ENCODE measurements at places on chromosomes 2 and 18. TPM values are rescaled to one million over a fixed set of nuclear protein-coding genes. Genes with fewer than 3 reads are reported as not detected.

DNA sequence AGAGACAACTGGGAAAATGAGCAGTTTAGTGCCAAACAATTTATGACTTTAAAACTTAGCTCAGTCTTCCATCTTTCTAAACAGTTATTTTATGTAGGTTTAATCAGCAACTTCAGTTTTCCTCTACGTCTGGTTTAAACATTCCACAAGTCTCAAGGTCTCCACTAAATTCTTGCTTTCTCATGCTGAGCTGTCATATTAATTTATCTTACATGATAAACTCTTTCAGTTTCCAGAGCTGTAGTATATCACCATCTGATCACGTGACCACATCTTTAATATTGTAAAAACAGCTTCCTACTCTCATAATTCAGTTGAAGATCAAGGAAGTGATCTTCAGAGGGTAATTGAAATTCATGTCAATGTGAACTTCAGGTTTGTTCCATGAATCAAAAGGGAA, 158.6 kb downstream of the ZNF804A start:
- no peak overlapping the region for H3K4me3 ChIP-seq
- H3K27ac ChIP-seq, result no peak overlapping the region
- no peaks in the 10 kb centered on the region for H3K36me3 ChIP-seq

DNA sequence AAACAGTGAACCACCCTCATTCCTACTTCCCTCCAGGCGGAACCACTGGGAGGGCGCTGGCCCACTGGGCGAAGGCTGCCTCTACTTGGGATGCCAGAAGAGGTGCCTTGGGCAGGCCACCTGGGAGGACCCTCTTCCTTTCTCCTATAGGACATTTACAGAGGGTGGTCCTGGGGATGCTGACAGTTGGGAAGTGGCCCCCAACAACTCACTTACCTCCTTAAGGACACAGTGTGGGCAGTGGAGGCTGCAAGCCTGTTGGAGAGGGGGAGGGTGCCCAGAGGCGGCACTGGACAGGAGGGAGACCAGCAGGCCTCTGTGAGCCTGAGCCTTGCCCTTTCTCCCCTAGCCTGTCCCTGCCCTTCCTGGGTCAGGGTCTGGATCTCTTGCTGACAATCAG, 346.4 kb upstream of the HS6ST1 start:
- H3K27me3 ChIP-seq, result no peaks in the 10 kb centered on the region
- DNase-seq, result no peak
- H3K4me3 ChIP-seq, result no peak overlapping the region
- no peaks in the 10 kb centered on the region for H3K4me1 ChIP-seq
- H3K27ac ChIP-seq, result no peak overlapping the region
- no peaks in the 10 kb centered on the region for H3K36me3 ChIP-seq

- H3K27ac ChIP-seq, result no peak overlapping the region
- H3K27me3 ChIP-seq, result no peaks in the 10 kb centered on the region
- H3K36me3 ChIP-seq, result no peaks in the 10 kb centered on the region
- H3K4me3 ChIP-seq, result no peak overlapping the region
Measured at GRCh38 chr2:195022508-195022830, 634.6 kb upstream of the SLC39A10 start.

DNA sequence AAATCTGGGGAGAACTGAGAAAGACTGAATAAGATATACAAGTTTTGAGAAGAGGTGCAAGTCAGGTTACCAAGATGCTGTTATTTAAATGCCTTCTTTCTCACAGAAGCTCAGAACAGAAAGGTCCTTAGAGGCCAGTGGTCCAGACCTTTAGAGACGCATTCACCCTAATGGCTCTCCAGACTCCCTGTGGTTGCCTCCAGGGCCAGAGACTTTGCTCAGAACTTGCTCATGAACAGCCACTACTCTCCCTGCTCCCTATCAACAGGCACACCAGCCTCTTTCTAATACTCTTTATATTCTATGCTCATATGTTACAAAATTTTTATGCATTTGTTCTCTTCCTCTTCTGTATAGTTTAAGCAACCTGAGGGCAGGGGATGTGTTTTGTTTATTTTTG, 349.0 kb upstream of the TNP1 start:
- H3K27ac ChIP-seq, result no peak overlapping the region
- DNase-seq, result no peak
- H3K36me3 ChIP-seq, result no peaks in the 10 kb centered on the region
- H3K27me3 ChIP-seq, result no peaks in the 10 kb centered on the region
- H3K4me1 ChIP-seq, result no peaks in the 10 kb centered on the region

GRCh38 chr18:36501100-36501499, 203.6 kb downstream of the FHOD3 start:
- no peak overlapping the region for H3K4me3 ChIP-seq
- no peaks in the 10 kb centered on the region for H3K4me1 ChIP-seq
- no peaks in the 10 kb centered on the region for H3K27me3 ChIP-seq
- DNase-seq, result no peak
- H3K27ac ChIP-seq, result no peak overlapping the region

GRCh38 chr2:196229013-196229412, 57.6 kb upstream of the STK17B start:
- H3K36me3 ChIP-seq, result no peaks in the 10 kb centered on the region
- no peaks in the 10 kb centered on the region for H3K27me3 ChIP-seq
- no peak for DNase-seq
- no peak overlapping the region for H3K4me3 ChIP-seq

DNA sequence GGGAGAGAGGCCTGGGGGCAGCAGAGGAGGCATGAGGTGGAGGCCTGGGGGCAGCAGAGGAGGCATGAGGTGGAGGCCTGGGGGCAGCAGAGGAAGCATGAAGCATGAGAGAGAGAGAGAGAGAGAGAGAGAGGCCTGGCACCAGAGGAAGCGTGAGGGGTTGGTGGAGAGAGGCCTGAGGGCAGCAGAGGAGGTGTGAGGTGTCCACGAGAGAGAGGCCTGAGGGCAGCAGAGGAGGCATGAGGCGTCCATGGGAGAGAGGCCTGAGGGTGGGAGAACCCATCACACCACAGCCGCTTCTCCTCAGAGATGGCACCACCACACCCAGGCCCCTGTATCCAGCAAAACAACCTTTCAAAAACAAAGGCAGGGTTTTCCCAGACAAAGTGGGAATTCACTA, 55.7 kb upstream of the KCNG2 start:
- H3K27ac ChIP-seq, result no peak overlapping the region
- no peaks in the 10 kb centered on the region for H3K4me1 ChIP-seq
- no peaks in the 10 kb centered on the region for H3K27me3 ChIP-seq
- H3K36me3 ChIP-seq, result peaks cover 19% of the 10 kb centered on the region

DNA sequence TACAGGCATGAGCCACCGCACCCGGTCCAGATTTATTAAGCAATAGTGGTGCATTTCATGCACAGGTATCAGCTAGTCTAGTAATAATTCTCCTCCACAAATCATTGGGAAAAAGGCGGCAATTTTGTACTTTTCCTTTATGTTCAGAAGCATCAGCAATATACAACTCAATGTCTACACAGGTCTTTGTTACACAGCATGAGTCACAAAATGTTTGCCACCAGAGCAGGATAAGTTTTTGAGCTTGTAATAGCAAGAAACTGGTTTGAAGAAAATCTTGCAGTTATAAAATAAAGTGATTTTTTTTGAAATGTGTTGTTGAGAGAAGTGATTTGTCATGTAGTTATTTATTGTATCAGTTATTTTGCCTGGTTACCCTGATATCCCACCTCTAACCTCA, 4.8 kb upstream of the ITPRIPL1 start:
- H3K4me1 ChIP-seq, result peaks cover 19% of the 10 kb centered on the region
- H3K4me3 ChIP-seq, result no peak overlapping the region

DNA sequence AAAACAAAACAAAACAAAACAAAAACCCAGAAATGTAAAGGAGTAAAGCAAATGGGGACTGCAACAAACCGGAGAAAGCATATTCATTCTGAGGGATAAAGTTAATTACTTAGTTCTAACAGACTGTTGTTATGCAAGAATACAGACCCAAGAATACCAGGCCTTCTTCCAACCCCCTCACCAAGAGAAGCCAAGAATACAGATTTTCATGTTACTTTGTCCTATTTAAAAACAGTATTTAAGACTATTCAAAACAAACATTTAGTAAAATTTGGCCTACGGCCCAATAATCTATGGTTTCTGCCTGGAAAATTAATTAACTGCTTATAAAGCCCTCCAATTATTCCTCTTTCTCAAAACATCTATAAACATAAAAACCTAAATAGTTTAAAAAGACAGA, 91.4 kb downstream of the USP34 start:
- H3K27me3 ChIP-seq, result no peaks in the 10 kb centered on the region
- H3K27ac ChIP-seq, result no peak overlapping the region
- no peak for DNase-seq
- peaks cover 10% of the 10 kb centered on the region for H3K36me3 ChIP-seq
- H3K4me3 ChIP-seq, result no peak overlapping the region

DNA sequence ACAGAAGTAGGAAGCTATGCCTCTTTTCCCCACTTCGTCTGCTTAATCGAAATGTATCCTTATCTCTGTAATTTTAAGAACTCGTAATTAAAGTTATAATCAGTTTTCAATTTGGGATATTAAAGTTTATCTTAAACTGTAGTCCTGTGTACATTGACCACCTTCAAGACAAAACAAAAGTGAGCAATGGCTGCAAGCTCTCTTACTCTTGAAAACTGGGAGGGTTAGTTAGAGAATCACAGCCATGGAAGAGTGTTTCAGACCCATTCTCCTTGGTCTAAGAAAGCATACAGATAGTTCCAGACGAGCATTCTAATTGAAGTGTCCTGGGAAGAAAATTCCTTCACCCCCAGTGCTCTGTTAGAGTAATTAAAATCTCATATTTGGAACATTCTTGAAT, 2.0 kb downstream of the KCMF1 start:
- H3K36me3 ChIP-seq, result no peaks in the 10 kb centered on the region
- no peaks in the 10 kb centered on the region for H3K27me3 ChIP-seq
- peak overlapping the region; percentile 96 for H3K27ac ChIP-seq
- peak overlapping the region; percentile 74 for H3K4me3 ChIP-seq

- DNase-seq, result no peak
- peak overlapping the region; percentile 70 for H3K27ac ChIP-seq
- no peaks in the 10 kb centered on the region for H3K36me3 ChIP-seq
- H3K27me3 ChIP-seq, result no peaks in the 10 kb centered on the region
Measured at GRCh38 chr2:207896525-207897285, 127.0 kb upstream of the FZD5 start.

- peak overlapping the region; percentile 31 for H3K27ac ChIP-seq
- no peak for DNase-seq
- peak overlapping the region; percentile 16 for H3K4me3 ChIP-seq
- H3K36me3 ChIP-seq, result no peaks in the 10 kb centered on the region
- peaks cover 4% of the 10 kb centered on the region for H3K27me3 ChIP-seq
- H3K4me1 ChIP-seq, result peaks cover 19% of the 10 kb centered on the region
Measured at GRCh38 chr2:224038049-224038829, 847 bp downstream of the SERPINE2 start.

DNA sequence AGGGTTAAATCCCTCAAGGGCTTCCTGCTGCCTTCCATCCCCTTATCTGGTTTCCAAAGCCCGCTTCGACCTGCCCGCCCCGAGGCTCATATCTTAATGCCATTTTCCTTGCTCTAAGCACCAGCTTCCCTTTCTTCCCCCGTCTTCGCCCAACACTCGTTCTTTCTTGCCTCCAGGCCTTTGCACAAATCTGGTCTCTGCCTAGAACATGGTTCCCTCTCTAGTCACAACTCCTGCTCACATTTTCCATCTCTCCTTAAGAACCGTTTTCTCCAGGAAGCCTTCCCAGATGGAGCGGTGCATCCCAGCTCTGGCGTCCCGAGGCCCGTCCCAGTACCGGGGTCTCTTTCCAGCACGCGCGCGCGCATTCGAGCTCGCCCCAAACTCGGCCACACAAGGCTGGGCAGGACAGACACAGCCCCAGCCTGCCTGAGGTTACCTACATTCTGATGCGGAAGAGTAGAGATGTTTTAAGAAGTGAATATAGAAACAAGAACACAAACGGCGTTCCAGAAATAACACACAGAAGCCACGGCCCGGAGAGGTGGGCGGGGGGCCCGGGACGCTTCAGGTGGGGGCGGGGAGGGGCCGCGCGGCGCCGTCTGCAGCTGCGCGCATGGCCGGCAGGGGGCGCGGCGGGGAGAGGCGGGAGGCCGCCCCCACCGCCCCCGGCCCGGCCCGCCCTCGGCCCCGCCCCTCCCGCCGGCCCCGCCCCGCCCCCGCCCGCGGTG, at the start of gene DGKD:
Gene DGKD (plus strand): TSS at position 726 of the 731 bp plus-strand sequence. CDS start 25 bp downstream, outside the sequence.
- peak; percentile 76 for DNase-seq
- H3K27me3 ChIP-seq, result no peaks in the 10 kb centered on the region
- H3K36me3 ChIP-seq, result no peaks in the 10 kb centered on the region
- H3K27ac ChIP-seq, result peak within 1 kb of the TSS; percentile 74
- H3K4me1 ChIP-seq, result peaks cover 28% of the 10 kb centered on the region

GRCh38 chr2:98376301-98376910, 30.1 kb downstream of the CNGA3 start:
- H3K4me1 ChIP-seq, result peaks cover 10% of the 10 kb centered on the region
- H3K36me3 ChIP-seq, result no peaks in the 10 kb centered on the region
- no peak for DNase-seq
- H3K4me3 ChIP-seq, result no peak overlapping the region

Gene PROKR1
- 1.1 TPM for total RNA-seq

Gene TMEM200C
- 0.95 TPM for total RNA-seq

Gene CTAGE1
- total RNA-seq, result not detected

Gene SH2D6
- not detected for total RNA-seq

Gene G6PC2
- not detected for total RNA-seq

Data from sigmoid colon (tissue), 7 donors.